ENCODE measurements at places on chromosomes 5 and 9. TPM values are rescaled to one million over a fixed set of nuclear protein-coding genes. Genes with fewer than 3 reads are reported as not detected.

DNA sequence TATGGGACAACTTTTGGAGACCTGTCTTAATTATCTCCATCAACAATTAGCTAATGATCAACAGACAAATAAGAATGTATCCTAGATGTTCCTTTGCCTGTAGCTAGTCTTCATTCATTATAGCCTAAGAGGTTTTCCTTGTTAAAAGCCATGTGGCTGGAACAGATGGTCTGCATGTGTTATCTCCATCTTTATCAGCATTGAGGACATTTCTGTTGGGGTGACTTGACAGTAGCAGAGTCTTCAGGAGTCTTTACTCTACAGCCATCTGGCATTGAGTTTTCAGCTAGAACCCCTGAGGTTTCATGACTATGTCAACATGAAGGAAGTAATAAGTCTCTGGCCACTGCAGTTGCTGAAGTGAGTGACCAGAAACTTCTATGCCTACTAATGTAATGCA is 106.6 kb upstream of the TLE4 start:
- H3K4me1 ChIP-seq: no peaks in the 10 kb centered on the region
- no peaks in the 10 kb centered on the region for H3K27me3 ChIP-seq
- no peak for DNase-seq
- no peaks in the 10 kb centered on the region for H3K36me3 ChIP-seq
- no peak overlapping the region for H3K4me3 ChIP-seq
- H3K27ac ChIP-seq: no peak overlapping the region

GRCh38 chr5:179310439-179311090 is 34.7 kb downstream of the ADAMTS2 start:
- no peaks in the 10 kb centered on the region for H3K27me3 ChIP-seq
- no peak overlapping the region for H3K27ac ChIP-seq
- no peak for DNase-seq
- H3K36me3 ChIP-seq: no peaks in the 10 kb centered on the region

DNA sequence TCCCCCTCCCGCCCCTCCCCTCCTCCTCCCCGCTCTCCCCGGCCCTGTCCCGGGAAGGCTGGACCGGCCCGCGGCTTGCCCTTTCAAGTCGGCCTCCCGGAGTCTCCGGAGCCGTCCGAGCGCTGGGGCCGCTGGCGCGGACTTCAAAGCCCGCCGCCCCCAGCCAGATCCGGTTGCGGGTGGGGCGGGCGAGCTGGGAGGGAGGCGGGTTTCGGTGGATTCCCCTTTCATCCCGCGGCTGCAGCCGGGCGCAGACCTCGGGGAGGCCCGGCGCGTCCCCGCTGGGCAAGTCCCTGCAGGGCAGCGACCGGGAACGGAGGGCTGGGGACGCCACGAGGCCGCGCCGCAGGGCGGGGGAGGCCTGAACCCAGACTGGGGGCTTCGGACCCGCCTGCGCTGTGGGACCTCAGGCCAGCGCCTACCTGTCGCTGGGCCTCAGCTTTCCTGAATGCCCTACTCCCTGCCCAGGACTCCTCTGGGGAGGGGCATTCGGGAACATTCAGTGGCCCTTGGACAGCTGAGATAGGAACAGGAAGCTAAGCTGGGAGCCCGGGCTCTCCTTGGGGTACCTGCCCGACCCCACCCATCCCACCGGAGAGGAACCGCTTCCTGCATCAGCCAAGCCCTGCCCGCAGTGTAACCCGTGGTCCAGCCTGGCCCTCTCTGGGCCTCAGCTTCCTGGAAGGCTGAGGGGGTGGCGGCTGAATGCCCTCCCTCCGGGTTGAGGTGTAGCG is 23.4 kb downstream of the C9orf50 start:
- H3K27ac ChIP-seq: peak overlapping the region; percentile 64
- H3K36me3 ChIP-seq: no peaks in the 10 kb centered on the region
- H3K27me3 ChIP-seq: no peaks in the 10 kb centered on the region
- peaks cover 2% of the 10 kb centered on the region for H3K4me1 ChIP-seq
- DNase-seq: peak; percentile 88

DNA sequence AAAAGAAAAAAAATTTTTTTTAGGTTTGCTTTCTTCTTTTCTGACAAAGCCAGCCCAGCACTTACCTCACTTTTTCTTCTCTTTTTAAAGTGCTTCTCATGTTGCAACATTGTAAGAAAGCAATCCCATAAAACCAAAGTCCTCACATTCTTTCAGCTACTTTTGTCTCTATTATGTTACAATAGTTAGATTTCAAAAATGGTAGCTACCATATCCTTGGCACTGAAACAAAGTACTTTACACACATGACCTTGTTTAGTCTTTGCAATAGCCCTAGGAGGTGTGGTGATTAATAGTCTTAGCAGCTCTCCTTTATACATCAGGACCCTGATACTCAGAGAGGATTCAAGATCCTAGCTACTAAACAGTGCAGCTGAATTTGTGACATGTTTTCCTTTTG is 23.5 kb upstream of the CARTPT start:
- H3K36me3 ChIP-seq: no peaks in the 10 kb centered on the region
- H3K4me3 ChIP-seq: no peak overlapping the region
- H3K27me3 ChIP-seq: no peaks in the 10 kb centered on the region
- peaks cover 5% of the 10 kb centered on the region for H3K4me1 ChIP-seq

GRCh38 chr5:117144086-117144485 is 569.5 kb upstream of the SEMA6A start:
- no peak for DNase-seq
- no peak overlapping the region for H3K27ac ChIP-seq
- H3K4me3 ChIP-seq: no peak overlapping the region
- H3K4me1 ChIP-seq: no peaks in the 10 kb centered on the region
- H3K36me3 ChIP-seq: no peaks in the 10 kb centered on the region
- no peaks in the 10 kb centered on the region for H3K27me3 ChIP-seq

DNA sequence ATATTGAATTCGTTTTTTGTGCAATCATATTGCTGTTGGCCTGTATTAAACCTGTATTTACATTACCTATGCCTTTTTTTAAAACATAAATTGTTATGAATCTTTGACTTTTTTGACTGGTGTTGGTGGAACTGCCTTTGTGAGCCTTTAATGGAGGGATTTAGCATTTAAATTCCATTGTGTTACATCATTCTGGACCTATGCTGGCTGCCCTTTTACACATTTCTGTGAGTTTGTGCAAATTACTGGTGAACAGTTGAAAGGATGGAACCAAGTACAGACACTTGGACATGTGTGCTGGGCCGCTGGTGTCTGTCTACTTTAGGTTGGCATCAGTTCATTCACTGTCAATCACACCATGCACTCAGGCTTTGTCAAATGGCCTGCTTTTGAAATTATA is 3.4 kb downstream of the SNX18 start:
- peaks cover 12% of the 10 kb centered on the region for H3K36me3 ChIP-seq
- DNase-seq: no peak
- peaks cover under 1% of the 10 kb centered on the region for H3K27me3 ChIP-seq
- peaks cover 25% of the 10 kb centered on the region for H3K4me1 ChIP-seq
- peak overlapping the region; percentile 90 for H3K4me3 ChIP-seq
- H3K27ac ChIP-seq: no peak overlapping the region

GRCh38 chr5:177086654-177087397 is at the start of gene FGFR4:
Gene FGFR4 (plus strand): TSS chr5:177086915. CDS start chr5:177089603, 2,688 bp downstream.
- peak within 1 kb of the TSS; percentile 38 for H3K27ac ChIP-seq
- no peaks in the 10 kb centered on the region for H3K4me1 ChIP-seq
- peak within 1 kb of the TSS; percentile 80 for H3K4me3 ChIP-seq
- peak; percentile 98 for DNase-seq
- H3K27me3 ChIP-seq: no peaks in the 10 kb centered on the region

GRCh38 chr9:15104826-15105420 is 194.7 kb upstream of the FREM1 start:
- H3K4me1 ChIP-seq: no peaks in the 10 kb centered on the region
- no peak overlapping the region for H3K4me3 ChIP-seq
- no peaks in the 10 kb centered on the region for H3K27me3 ChIP-seq
- H3K27ac ChIP-seq: no peak overlapping the region
- DNase-seq: peak; percentile 66

- H3K27me3 ChIP-seq: no peaks in the 10 kb centered on the region
- H3K4me1 ChIP-seq: no peaks in the 10 kb centered on the region
- H3K4me3 ChIP-seq: no peak overlapping the region
- H3K36me3 ChIP-seq: no peaks in the 10 kb centered on the region
- peak; percentile 67 for DNase-seq
Measured at GRCh38 chr5:151288180-151288579, 15.4 kb downstream of the SLC36A3 start.

DNA sequence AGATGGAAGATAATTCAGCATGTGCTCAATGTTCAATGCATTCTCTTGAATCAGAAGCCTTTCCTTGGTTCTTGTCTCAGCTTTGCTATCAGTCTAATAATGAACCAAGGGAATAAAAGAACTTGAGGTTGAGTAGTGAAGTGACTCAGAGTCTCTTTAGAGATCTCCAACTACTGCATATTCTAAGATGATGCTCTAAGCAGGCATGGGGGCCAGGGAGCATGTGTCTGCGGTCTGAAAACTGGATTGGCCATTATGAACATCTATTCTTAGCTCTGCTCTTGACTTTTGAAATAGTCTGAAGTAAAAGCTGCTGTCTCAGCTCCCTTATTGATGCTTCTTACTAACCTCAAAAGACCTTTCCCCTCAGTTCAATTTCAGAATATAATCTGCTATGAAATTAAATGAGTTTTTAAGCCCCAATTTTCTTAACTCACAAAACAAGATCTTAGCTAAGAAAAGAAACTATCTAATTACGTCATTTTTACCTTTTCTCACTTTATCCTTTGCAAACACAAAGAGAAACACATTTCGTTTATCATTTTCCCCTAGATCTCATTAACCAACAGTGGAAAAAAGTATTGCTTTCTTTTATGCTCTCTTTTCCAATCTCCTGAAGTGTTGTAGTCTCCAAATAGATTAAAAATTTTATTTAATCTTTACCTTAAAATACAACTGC is 44.8 kb downstream of the PLCXD3 start:
- no peak for DNase-seq
- H3K36me3 ChIP-seq: peaks cover 14% of the 10 kb centered on the region
- H3K27ac ChIP-seq: no peak overlapping the region
- H3K4me1 ChIP-seq: no peaks in the 10 kb centered on the region
- no peaks in the 10 kb centered on the region for H3K27me3 ChIP-seq

The NRG2 gene
- total RNA-seq: 4.9 TPM

The SAPCD2 gene
- 20.8 TPM for total RNA-seq

The KIF4B gene
- total RNA-seq: 0.18 TPM

The BASP1 gene
- 46.9 TPM for total RNA-seq

The LAMC3 gene
- 39.5 TPM for total RNA-seq

The HAND1 gene
- total RNA-seq: not detected

The MEIKIN gene
- total RNA-seq: not detected

The SPATA31A3 gene
- total RNA-seq: not detected

All from endodermal cell (in vitro differentiated cells).